Hematopoietic multipotent progenitor cell treated with erythropoietin and hydrocortisone succinate and interleukin-3 and kit ligand, for 6 days (in vitro differentiated cells): ENCODE measurements at places on chromosomes 4 and X.
A peak's percentile ranks its signal among the peaks of the same experiment; 100 is the strongest.

- DNase-seq = no peak
Observed at GRCh38 chr4:98577956-98578355, 80.5 kb downstream of the TSPAN5 start.

DNA sequence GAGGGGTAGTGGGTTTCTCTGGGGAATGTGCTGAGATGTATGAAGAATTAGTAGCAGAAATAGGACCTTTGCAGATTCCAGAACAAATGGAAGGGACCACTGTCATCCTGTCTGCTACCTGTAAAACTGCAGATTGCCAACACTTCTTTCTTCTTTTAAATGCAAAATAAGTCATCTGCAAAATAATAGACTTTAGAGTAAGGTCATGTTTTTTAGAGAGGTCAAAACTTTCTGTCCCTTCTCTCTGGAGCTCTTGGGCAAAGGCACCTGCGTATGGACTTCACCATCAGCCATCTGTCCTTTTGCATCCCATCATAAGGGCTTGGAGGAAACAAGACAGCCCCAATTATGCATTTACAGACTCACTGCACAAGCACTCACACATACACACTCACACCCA lies 121.1 kb upstream of the PPARGC1A start:
- DNase-seq = no peak

- no peak for DNase-seq
Observed at GRCh38 chr4:5030221-5030620, 11.0 kb upstream of the CYTL1 start.

DNA sequence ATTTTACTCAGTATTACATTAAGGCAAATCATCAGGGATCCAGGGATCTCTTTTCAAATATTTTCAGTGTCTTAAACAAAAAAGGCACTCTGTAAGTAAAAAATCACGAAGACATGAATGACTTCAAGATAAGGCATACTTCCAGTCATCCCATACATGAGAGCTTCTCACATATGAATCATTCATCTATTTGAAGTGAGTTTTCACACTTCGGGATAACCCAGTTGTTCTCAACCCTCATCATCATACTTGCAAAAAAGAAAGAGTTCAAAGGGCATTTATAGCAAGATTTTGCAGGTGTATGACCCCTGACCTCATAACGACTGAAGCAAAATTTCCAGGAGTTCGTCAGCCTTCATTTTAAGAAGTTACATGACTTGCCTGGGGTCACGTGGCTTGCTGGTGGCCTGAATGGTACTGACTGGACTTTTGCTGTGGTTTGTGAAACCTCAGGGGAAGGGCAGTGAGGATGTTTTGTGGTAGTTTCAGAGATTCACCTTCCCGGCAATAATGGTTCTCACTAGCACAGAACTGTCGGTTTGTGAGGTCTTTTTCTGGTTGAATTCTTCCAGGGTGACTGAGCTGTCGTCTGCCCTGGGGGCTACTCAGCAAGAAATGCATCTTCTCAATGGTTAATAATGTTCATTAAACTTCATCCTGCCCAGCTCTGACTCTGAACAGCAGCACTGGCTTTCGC lies 115.8 kb upstream of the SHISA3 start:
- DNase-seq = no peak

DNA sequence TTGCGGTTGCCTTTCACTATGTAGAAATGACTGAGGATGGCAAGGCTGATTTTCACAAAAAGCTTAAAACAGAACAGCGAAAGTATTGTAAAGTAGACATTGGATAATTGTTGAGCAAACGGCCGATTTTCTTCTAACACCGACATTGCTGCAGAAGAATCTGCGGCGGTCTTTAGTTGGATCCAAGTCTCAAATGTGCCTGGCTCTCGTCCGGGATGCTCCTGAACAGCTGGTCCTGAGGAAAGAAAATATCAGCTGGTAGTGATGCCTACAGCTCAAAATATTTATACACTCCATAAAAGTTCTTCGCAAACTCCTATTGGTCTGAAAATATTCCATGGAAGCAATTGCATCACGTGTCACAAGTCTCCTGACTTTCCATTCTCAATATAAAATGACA lies at the start of gene ASB5:
TSS of gene ASB5 (minus strand) at position 260 of the 400 bp plus-strand sequence. CDS start at position 146, 114 bp downstream.
- no peak for DNase-seq

GRCh38 chrX:15465896-15466651 lies 27.1 kb downstream of the PIR start:
- DNase-seq = peak; percentile 11

DNA sequence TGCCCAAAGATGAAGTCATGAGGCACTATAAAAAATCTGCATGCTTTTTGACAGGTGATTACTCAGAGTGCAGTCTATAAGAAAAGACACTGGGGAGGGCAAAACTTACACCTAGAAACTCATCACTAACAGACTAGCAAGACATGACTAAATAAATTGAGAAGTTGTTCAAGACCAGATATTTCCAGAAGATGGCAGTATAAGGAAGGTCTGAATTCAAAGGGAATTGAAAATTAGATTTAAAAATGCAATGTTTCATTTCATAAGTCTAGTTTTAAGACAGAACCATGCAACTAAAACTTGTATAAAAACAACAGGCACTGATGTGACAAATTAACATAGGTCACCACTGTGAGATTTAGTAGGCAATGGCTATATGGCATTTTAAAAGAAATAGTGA lies 232.5 kb upstream of the POF1B start:
- peak; percentile 9 for DNase-seq

GRCh38 chr4:7165874-7166201 lies 26.5 kb upstream of the SORCS2 start:
- DNase-seq = no peak

GRCh38 chr4:56742080-56742871 lies 61.2 kb upstream of the HOPX start:
- DNase-seq = no peak

GRCh38 chr4:34043131-34043530 lies 2201.2 kb downstream of the ARAP2 start:
- peak; percentile 1 for DNase-seq
